ENCODE measurements at places on chromosomes 4 and X.

DNA sequence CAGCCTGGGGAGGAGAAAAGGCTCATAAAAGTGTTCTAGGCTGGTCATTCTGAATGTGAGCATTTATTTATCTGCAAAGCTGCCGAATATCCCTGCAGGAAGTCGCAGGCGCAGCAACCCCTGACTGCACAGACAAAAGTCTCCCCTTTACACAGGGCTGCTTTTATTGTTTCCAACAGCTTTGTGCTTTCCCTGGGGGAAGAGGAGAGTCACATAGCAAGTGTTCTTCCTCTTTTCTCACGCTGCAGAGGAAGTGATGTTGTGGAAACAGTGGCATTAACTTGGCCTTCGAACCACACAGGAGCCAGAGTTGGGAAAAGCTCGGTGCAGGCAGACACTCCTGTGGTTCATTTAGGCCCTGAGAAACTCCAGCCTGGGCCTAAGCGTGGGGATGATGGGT is 81.5 kb upstream of the BCOR start:
- DNase-seq, result no peak

- DNase-seq, result no peak
Measured at GRCh38 chr4:28313729-28314713, 1453.4 kb downstream of the STIM2 start.

- DNase-seq, result no peak
Measured at GRCh38 chr4:142923619-142924018, 77.5 kb upstream of the INPP4B start.

DNA sequence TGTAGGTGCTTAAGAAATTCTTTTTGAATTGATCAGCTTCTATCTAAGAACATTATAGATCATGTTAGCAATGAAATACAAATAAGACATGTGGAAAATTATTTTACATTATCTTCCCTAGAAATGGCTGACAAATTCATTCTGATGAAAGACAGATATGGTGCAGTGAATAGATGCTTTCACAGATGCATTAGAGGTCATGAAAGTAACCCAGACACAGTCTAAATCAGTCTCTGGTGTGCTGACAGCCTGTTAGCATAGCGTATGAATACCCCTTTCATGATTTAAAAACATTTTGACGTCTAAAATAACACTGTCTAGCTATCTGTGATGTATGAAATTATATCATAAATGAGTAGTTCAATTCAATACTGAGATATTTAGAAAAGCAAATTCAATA is 180.9 kb downstream of the UNC5C start:
- DNase-seq, result no peak

- no peak for DNase-seq
Measured at GRCh38 chr4:140774956-140775355, 18.8 kb upstream of the TBC1D9 start.

DNA sequence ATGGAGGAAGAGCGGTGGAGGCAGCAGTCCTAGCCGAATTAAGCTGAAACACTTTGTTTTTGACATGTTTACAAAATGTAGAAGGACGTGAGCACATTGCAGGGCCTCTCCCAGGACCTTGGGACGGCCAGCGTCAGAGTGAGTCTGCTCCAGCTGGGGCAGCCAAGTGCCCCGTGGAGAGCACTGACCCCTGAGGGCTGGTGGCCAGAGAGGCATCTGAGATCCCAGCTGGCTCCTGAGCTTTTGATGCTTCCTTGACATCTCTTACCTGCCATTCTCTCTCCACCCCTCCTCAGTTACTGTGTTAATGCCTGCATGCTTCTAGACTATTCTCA is 24.7 kb downstream of the NAT8L start:
- no peak for DNase-seq

GRCh38 chrX:144946666-144947065 is 300.6 kb upstream of the SPANXN1 start:
- DNase-seq, result no peak

GRCh38 chr4:183142571-183143550 is 43.8 kb downstream of the WWC2 start:
- no peak for DNase-seq

- DNase-seq, result no peak
Measured at GRCh38 chr4:142405695-142406498, 440.2 kb downstream of the INPP4B start.

DNA sequence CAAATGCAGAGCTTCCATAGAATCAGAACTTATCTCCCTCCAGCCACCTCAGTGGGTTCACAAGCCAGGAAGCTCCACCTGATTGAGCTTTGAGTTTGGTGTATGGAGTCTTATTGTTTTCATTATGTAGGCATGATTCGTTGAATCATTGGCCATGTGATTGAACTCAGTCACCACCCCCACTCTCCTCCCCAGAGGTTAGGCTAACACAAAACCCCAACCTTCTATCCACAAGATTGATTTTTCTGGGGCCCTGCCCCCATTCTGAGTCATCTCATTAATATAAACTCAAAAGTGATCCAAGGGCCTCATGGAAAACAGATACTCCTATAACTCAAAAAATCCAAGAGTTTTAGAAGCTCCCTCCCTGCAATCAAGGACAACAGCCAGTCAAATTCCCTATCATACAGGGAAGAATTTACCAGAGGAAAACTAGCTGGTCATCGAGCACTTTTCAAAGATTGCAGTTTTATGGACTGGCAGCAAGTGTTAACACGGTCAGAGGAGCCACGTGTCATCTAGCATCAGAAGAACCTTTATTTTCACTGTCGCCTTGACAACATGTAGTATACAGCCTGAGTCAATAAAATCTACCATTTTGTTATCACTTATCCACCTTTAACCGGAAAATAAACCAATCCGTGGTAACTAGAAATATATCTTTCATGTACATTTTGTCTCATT is 35.9 kb upstream of the GUCY1B1 start:
- no peak for DNase-seq

DNA sequence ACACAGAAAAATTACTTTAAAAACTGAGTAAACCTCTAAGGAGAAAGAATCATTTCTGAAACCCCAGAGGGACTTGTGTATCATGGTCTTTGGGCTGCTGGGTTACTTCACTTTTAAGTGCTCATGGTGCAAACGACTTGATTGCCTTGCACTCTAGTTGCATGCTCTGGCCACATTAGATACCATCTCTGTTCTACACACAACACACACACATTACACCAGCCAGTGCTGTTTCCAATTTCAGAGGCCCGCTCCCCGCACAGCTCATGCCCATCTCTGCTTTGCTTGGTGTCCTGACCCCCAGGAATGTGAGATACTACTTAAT is 2.1 kb downstream of the PPP3CA start:
- no peak for DNase-seq
